ENCODE measurements at places on chromosomes 3 and 15.
A peak's percentile ranks its signal among the peaks of the same experiment; 100 is the strongest.

DNA sequence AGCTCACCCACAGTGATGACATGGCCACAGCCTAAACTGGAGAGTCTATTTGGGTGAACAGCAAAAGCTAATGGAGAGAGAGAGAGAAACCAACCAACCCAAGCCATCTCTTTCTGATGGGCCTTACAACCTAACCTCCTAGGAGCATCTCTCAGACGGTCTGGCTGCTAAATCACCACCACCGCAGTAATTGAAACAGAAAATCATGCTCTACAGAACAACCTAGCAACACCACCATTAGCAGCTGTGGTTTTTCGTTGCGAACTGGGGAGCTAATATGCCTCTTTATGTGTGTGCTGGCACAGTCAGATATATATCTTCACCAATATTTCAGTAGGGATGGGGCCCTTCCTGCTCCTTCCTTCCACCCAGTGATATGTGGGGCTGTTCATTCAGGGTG is 166.9 kb upstream of the PROK2 start:
- DNase-seq: no peak

GRCh38 chr15:31272558-31273257 is 53.9 kb upstream of the KLF13 start:
- DNase-seq: peak; percentile 59

DNA sequence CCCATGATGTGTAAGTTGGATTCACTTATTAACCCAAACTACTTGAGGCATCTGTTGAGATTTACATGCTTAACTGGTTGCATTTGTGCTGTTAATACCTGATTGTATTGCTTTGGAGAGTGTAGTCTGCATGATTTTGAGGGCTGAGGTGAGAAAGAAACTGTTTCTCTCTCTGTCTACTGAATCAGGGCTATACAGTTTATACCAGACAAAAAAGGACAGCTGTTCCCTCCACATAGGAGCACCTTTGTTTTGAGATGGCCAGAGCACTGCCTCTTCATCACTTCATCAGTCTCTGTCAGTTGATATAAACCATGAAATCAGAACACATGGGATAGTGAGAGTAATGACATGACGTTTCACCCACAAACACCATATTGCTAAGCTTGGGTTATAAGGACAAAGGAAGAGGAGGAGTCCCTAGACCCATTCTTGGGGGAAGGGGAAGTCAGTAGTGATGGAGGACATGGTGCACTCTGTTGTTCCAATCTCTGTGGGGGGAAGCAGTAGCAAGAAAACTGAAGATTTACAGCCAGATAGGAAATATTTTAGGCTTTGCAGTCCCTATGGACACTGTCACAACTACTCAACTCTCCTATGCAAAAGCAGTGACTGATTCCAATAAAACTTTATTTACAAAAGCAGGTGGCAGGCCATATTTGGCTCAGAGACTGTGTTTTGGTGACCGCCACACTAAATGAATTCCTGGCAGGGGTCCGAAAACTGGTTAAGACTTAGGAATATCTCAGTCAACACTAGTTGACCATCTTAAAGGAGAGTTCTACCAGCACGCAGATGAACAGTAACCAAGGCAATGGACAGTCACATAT is 123.9 kb upstream of the NR2E3 start:
- no peak for DNase-seq

GRCh38 chr15:95912280-95912625 is 418.2 kb upstream of the NR2F2 start:
- no peak for DNase-seq

GRCh38 chr3:67534594-67534993 is 119.8 kb downstream of the SUCLG2 start:
- DNase-seq: no peak

- DNase-seq: no peak
Measured at GRCh38 chr3:50557915-50558314, 9.6 kb downstream of the C3orf18 start.

GRCh38 chr3:3634326-3634725 is 164.9 kb upstream of the LRRN1 start:
- DNase-seq: no peak

- no peak for DNase-seq
Measured at GRCh38 chr3:53885239-53885638, 3.3 kb upstream of the ACTR8 start.

DNA sequence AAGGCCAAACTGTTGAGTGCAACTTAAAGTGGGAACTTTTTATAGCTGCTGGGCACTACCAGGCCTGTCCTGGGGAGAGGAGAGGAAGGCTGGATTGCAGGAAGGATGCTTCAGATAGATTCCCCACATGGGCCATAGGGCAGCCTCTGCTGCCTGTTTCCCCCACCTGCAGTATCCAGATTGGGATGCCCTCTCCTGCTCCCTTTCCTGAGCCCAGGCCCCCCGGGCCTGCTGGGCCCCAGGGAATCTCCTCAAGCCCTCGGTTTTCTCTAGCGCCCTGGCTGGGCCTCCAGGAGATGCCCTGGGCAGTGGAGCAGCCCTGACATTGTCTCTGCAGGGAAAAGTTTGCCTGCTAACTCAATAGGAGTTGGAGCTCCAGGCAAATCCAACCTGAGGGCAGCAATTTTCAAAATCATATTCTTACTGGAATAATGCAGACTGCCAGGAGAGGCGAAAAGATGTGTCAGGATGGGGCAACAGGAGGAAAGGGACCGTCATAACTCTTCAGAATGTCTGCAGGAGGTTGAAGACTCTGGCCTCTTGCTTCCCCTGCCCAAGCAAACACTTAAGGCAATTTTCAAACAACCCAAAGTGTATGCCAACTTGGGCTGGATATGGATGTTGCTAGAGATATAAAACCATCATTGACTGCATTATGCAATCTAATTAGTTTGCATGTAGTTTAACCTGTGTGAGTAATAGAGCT is 4.4 kb downstream of the NR2F2 start:
- no peak for DNase-seq

DNA sequence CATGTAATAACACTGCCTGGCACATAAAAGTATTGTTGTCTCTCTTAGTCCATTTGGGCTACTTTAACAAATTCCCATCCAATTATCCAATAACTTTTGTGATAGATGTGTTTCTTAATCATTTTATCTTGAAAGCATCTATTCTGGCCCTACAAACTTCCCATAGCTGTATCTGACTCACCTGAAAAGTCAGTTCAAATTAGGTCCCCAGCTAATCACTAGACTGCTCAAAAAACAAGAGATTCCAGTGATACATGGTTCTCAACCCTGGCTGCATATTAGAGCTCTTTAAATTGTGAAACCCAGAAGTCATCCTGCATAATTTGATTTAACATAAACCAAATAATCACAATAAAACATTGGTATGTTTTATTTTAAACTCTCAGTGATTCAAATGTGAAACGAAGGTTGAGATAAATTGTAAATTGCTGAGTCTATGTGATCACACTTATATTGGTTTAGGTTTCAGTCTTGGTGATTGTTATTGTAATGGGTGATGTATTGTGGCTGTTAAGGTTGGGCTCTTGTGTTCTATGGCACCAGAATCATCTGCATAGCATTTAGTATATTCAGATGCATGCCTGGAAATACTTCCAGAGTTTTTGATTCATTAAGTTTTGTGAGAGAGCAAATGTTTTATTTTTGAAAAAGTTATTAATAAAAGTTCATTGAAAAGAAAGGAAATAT is 268.9 kb upstream of the KCNMB2 start:
- no peak for DNase-seq

GRCh38 chr3:168977716-168978374 is 685.7 kb downstream of the MECOM start:
- DNase-seq: no peak

- DNase-seq: no peak
Measured at GRCh38 chr3:34016925-34017587, 218.6 kb downstream of the PDCD6IP start.

GRCh38 chr15:73921254-73921925 is 4.9 kb upstream of the LOXL1 start:
- no peak for DNase-seq

DNA sequence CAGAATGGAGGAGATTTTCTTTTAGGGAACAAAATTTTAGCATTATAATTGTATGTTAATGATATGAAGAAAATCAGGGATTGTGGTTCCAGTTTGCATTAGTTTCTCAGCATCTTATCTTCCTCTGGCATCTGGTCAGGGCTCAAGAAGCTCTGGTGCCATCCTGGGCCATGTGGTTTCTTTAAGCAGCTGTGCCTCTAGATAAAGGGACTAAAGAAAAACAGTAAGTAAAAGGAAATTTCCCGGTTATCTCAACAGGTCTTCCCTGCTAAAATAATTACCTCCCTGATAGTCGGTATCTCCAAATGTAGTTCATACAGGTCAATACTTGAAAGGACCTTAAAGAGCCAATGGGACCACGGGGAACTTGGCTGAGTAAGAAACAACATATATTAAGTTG is 375.1 kb upstream of the RBMS3 start:
- no peak for DNase-seq

- DNase-seq: no peak
Measured at GRCh38 chr3:115074502-115074901, 72.6 kb downstream of the ZBTB20 start.

DNA sequence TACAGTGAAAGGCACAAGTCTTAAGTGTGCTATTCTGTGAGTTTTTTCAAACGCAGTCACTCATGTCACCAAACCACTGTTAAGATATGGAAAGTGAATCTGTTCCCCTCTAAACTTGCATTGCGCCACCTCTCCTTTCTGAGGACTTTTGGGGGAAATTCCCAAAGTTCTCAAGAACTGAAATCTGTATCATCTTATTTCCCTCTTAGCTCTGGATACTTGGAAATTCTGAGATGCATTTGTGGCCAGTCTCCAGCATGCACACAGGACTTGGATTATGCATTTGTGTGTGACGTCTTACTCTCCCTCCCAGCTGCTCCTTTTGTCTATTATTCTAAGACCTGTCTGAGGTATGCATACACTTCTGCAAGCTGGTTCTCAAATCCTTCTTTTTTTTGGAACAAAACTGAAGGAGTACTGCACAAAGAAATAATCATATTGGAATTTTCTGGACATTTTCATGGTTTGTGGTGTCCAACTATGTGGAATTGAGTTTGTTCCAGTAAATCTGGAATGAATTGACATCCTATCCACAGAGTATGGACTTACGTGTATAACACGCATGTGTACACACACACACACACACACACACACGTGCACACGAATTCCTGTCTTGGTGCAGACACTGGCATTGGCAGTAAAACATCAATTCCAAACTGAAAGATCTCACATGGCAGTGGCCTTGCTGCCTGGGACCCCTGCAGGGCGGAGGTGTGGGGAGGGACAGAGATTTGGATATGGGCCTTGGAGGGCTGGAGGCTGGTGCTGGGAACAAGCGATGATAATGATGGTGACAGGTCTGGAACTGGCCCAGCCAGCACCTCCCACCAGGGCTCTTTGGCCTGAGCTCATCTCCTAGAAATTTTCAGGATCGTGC is 8.2 kb upstream of the LCTL start:
- no peak for DNase-seq

DNA sequence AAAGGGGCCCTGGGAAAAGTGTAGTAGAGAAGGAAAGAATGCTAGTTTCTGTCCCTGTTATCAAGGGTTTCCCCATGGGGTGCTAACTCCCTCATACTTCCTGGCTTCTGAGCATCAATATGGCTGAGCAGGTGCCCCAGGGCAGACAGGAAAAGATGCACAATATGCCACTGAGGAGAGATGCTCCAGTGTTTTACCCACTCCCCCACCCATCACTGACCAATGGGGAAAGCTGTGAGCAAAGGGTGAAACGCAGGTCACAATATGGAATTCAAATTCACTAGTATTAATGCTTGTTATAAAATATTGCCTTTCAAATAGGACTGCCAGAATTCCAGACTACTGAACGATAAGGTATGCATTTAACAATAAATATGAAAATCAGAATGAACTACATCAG is 187.5 kb upstream of the CTNNB1 start:
- DNase-seq: no peak

GRCh38 chr3:16379838-16380237 is 114.8 kb downstream of the OXNAD1 start:
- no peak for DNase-seq

- DNase-seq: no peak
Measured at GRCh38 chr3:185912512-185912911, 25.3 kb downstream of the TRA2B start.

DNA sequence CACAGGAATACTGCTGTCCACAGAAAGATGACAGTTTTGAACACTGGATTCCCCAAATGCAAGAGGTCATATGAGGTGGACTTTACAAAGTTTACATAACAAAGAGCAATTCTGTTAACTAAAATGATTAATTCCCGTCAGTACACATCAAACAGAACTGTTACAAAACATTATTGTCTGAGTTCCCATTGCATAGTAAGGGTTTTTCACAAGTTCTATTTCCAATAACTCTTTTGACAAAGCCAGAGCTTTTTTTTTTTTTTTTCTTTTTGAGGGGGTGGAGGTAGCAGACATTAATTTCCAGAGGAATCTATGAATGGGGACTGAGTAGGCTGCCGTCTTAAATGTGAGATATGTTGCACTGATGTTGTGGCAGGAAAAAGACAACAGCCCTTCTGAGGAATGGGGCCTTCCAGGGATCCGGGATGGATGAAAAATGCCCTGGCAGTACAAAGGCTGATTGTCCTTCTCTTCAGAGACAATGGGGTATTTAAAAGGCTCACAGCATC is 178.1 kb upstream of the KBTBD8 start:
- no peak for DNase-seq
